Heart left ventricle (tissue), 16 donors: ENCODE measurements at places on chromosomes 16 and 17. TPM values are rescaled to one million over a fixed set of nuclear protein-coding genes. Genes with fewer than 3 reads are reported as not detected.
A peak's percentile ranks its signal among the peaks of the same experiment; 100 is the strongest.

DNA sequence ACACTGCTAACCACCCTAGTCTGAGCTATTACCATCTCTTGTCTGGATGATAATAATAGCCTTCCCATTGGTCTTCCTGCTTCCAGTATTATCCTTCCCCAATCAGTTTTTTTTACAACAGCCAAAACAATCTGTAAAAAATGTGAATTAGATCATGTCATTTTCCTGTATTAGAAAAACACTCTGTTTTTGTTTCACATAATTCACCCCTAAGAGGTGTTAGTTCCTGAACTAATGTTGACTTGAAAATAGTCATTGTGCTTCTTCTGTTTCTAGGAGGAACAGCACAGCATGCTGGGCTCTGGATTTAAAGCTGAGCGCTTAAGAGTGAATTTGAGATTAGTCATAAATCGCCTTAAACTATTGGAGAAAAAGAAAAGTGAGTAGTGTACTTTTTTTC, 20.0 kb downstream of the IST1 start:
- no peak for DNase-seq

DNA sequence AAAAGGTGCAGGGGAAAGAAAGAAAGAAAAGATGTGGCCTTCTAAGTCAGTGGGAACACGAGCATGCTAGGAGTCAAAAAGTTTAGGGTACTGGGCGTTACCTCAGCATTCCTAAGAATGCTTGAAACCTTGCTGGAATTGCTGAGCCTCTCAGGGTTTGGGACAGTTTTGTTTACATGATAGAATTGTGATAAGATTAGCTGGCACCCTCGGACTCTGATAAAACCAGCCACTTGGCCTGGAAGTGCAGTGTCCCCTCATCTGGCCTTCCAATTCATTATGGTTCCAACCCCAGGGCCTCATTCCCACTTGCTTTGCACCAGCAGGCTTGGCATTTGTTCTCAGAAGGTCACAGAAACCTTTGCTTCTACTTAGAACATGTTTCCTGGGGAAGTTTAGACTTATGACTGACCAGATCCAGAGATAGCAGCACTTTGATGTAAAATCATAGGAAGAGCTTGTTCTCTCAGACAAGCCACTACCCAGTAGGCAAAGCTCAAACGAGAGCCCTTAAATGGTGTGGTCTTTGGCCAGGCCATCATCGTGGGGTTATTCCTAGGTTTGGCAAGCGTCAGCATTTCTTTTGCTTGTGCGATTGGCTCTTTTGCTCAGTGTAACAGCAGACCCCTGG, 8.0 kb downstream of the SGF29 start:
- DNase-seq: no peak

DNA sequence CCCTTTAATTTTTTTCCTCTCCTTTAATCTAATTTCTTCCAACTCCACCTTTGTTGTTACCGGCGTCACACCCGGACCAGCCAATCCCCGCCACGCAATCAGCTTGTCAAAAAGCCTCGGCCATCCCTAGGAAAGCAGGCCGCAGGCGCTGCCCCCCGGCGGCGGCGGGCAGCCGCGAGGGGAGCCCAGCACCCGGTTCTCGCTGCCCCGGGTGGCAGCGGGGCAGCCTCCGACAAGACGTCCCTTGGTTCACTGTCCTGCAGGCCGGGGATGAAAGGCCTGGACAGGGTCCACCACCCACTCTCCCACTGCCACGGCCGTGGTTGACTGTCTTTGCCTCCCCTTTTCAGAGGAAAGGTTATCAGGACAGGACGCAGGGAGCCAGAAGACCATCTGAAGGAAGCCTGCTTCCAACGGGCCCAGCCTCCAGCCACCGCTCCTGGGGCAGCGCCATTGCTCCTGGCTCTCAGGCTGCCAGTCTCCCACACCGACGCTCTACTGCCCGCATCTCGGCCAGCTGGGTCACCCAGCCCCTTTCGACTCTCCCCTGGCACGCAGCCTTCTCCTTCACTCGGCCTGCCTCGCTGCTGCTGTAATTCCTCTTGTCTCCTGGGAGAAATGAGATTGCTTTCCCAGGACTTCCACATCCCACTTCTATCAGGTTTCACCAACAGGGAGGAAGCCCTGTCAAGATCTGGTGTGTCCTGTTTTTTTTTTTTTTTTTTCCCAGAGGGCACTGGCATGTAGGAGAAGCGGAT, 2.8 kb upstream of the UBTF start:
- peak; percentile 89 for DNase-seq

DNA sequence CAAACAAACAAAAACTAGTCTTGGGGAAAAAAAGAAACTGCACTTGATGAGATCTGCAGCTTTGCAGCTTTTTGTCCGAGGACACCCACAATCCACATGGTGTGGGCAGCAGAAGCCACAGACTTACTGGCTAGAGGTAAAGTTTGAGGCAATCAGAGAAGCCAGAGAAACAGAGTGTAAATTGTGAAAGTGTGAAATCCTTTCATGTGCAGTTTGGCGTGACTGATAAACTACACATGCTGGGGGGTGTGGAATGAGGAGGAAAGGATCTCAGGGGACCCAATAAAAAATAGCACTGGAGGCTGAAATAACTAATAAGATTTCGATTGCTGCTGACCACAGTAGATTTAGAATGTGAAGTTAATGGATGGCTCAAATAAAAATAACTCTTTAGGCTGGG, 42.4 kb upstream of the HOXB13 start:
- no peak for DNase-seq

DNA sequence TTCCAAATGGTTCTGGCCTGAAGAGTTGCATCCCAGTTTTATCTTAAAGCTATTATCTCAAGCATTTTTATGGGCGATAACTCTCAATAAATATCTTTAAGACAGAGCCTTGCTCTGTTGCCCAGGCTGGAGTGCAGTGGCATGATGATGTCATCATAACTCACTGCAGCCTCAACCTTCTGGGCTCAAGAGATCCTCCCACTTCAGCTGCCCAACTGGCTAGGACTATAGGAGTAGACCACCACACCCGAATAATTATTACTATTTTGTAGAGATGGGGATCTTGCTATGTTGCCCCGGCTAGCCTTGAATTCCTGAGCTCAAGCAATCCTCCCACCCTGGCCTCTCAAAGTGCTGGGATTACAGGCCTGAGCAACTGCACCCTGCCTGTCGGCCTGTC, 26.1 kb upstream of the CYTH1 start:
- no peak for DNase-seq

GRCh38 chr17:32931686-32932085, 3.7 kb downstream of the TMEM98 start:
- DNase-seq: no peak

- peak; percentile 38 for DNase-seq
Measured at GRCh38 chr16:79653373-79653891, 52.9 kb upstream of the MAF start.

DNA sequence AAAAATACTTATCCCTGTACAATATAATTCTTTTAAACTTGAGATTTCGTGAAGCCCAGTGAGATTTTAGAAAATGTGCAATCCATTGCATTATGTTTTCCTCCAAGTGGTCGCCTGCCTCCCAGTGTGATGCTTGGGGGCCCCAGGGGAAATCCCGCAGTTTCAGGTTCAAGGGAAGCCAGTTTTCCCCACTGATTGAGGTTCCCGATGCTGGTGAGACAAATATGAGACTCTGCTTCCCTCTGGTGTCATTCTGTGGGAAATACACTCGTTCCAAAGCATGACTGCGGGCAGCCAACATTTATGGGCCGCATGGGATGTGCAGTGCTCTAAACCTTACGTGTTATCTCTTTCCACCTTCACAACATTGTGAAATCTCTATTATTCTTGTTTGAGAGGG, 200.8 kb downstream of the PRKCB start:
- DNase-seq: no peak

GRCh38 chr16:68332411-68333121, 21.7 kb downstream of the PRMT7 start:
- peak; percentile 50 for DNase-seq

DNA sequence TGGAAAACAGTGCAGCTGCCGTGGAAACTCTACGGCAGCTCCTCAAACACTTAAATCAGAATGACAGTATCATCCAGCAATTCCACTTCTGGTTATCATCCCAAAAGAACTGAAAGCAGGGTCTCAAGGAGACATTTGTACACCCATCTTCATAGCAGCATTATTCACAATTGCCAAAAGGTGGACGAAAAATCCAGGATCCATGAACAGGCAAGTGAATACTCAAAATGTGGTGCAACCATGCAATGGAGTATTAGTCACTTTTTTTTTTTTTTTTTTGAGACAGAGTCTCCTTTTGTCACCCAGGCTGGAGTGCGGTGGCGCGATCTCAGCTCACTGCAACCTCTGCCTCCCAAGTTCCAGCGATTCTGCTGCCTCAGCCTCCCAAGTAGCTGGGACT, 10.6 kb upstream of the AATK start:
- DNase-seq: no peak

DNA sequence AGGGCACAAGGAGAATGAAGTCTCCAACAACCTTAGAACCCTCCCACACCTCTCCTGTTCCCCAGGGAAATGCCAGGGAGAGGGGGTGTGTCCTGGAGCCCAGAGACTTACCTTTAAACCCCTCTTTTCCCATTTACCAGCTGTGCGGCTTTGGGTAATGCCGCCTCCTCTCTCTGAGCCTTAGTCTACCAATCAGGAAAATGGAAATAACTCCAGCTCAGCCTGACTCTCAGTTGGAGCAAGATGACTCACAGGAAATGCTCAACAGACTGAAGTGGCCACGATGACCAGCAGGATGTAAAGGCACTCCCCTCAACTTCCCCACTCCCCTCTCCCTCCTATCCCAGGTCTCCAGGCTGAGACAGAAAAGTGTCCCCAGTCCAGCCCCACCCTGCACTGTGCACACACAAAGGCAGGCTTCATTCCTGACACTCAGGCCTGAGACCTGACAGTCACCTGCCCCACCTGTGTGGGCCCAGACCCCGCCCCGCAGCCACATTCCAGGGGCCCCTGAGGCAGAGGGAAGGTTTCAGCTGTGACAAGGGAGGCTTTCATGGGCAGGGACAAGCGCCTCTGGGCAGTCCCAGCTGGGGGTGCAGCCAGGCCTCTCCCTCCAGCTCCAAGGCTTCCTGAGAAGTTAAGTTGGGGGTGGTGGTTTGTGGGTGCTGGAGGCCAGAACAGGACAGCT, 3.0 kb upstream of the KRT15 start:
- peak; percentile 1 for DNase-seq

- no peak for DNase-seq
Measured at GRCh38 chr16:79767421-79768275, 167.1 kb upstream of the MAF start.

DNA sequence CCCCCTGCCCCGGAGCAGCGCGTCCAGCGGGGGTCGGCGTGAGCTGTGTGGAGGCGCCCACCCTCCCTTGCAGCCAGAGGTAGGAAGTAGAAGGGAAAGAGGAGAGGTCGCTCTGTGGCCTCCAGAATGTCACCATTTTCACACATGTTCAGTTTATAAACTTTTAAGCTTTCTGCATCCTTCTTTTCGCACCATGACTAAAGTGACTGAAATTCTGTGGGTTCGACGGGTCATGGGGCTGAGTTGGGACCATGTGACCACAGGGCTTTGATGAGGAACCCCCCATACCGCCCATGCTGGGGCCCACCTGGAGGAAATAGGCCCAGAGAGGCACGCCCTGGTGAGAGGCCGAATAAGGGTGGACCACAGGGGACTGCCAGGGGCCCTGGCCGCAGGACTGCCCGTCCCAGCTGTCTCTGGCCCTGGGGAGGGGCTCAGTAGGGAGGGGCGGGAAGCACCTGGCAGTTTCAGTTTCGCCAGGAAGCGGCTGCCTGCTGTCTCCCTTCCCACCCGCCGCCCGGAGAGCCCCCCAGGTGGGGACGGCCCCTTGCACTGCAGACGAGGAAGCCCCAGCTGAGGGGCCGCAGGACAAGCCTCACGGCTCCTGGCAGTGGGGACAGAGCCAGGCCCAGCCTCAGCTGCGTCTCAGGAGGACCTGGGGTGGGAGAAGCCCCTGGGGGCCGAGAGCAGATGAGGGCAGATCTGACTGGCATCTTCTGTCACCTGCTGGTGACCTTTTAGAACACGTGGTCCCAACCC, 9.0 kb downstream of the CBFA2T3 start:
- no peak for DNase-seq

DNA sequence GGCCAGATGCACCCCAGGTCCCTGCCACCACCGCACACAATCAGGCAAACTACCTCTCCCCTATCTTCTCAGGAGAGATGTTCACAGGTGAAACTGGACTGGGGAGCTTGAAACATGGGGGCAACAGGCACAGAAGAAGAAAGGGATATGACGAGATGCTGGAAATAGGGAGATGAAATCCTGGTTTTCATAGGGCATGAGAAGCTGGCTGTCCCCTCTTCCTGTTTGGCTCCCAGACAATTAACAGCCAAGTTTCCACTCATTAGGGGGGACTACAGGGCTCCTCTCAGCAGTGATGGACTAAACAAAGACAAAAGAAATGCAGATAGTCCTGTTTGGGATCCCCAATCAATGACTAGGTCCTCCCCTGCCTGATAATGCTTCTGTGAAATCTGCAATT, 266.0 kb downstream of the NTN1 start:
- DNase-seq: no peak

CCDC200 gene
- not detected for polyA plus RNA-seq

ALOX15B gene
- 0.23 TPM for polyA plus RNA-seq

NACA2 gene
- 0.11 TPM for polyA plus RNA-seq

MGAT5B gene
- 0.07 TPM for polyA plus RNA-seq

LHX1 gene
- not detected for polyA plus RNA-seq

CCL16 gene
- not detected for polyA plus RNA-seq

KIF18B gene
- 0.12 TPM for polyA plus RNA-seq

PLLP gene
- 8.2 TPM for polyA plus RNA-seq

CSF3 gene
- polyA plus RNA-seq: 0.46 TPM

KLHL10 gene
- not detected for polyA plus RNA-seq

RPH3AL gene
- 6.3 TPM for polyA plus RNA-seq
